Neural progenitor cell (in vitro differentiated cells): ENCODE measurements at places on chromosomes 13 and 19. TPM values are rescaled to one million over a fixed set of nuclear protein-coding genes. Genes with fewer than 3 reads are reported as not detected.

- no peak for DNase-seq
- H3K4me1 ChIP-seq = no peaks in the 10 kb centered on the region
- no peak overlapping the region for H3K4me3 ChIP-seq
These were observed 33.3 kb upstream of the MYCBP2 start for GRCh38 chr13:77360032-77360685.

- no peaks in the 10 kb centered on the region for H3K27me3 ChIP-seq
- no peak overlapping the region for H3K27ac ChIP-seq
- H3K36me3 ChIP-seq = no peaks in the 10 kb centered on the region
- DNase-seq = no peak
- no peak overlapping the region for H3K4me3 ChIP-seq
These were observed 40.6 kb downstream of the KATNAL1 start for GRCh38 chr13:30266756-30267155.

Gene NAPSA
- 0.11 and 2.3 TPM in 2 replicates for total RNA-seq

GRCh38 chr13:45341799-45342500, 967 bp upstream of the TPT1 start:
- DNase-seq = no peak
- peak overlapping the region; percentile 87 for H3K4me3 ChIP-seq
- peaks cover 19% of the 10 kb centered on the region for H3K4me1 ChIP-seq

Gene FUT6
- not detected in 2 replicates for total RNA-seq

GRCh38 chr13:47837104-47837880, 163.8 kb downstream of the SUCLA2 start:
- H3K27ac ChIP-seq = no peak overlapping the region
- peak; percentile 46 for DNase-seq
- no peaks in the 10 kb centered on the region for H3K36me3 ChIP-seq
- peaks cover 13% of the 10 kb centered on the region for H3K4me1 ChIP-seq
- H3K27me3 ChIP-seq = no peaks in the 10 kb centered on the region

Gene GSX1
- total RNA-seq = not detected in 2 replicates

Gene TTC9B
- total RNA-seq = not detected in 2 replicates

Gene S1PR4
- not detected in 2 replicates for total RNA-seq
